Fibroblast of upper back skin (primary cell): ENCODE measurements at places on chromosomes 1 and 21.

GRCh38 chr1:95815511-95815910 lies 581.5 kb downstream of the RWDD3 start:
- no peak for DNase-seq

DNA sequence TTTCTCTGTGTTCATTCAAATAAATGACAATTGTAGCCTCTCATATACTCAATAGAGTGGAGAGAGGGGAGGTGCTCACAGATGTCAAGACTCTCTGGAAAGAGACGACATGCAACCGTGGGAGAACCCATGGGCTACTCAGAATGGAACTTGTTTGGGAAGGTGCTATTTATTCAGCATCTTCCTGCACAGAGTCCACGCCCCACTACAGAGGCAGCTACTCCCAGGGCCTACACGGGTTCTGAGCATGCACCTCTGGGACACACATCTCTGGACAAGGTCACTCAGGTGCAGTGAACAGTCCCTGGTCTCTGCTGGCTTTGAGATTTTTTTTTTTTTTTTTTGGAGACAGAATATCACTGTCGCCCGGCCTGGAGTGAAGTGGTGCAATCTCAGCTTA lies 64.1 kb downstream of the NID1 start:
- DNase-seq = no peak

- peak; percentile 25 for DNase-seq
These were observed 251.8 kb downstream of the CRB1 start for GRCh38 chr1:197519741-197520334.

GRCh38 chr1:25064465-25065240 lies 134.6 kb upstream of the RUNX3 start:
- no peak for DNase-seq

DNA sequence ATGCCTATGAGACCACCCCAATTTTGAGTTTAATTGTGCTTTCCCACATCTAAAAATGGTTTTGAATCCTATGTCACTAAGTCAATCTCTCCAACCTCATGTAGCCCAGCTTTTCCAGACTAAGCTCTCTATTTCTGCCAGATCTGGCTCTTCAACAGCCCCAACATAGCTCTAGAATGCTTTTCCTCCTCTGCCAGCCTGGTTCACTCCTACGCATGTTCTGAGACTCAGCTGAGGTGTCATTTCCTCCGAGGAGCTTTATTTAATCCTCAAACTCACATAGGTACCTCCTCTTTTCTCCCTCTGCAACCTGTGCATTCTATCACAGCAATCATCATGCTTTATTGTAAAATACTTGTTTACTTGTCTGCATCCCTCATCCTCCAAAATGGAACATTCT lies 517.8 kb upstream of the BEND5 start:
- DNase-seq = no peak
